Heart right ventricle (tissue), 16 donors: ENCODE measurements at places on chromosomes 7 and 10. TPM values are rescaled to one million over a fixed set of nuclear protein-coding genes. Genes with fewer than 3 reads are reported as not detected.

GRCh38 chr10:79400146-79401004, 45.0 kb downstream of the ZCCHC24 start:
- no peaks in the 10 kb centered on the region for H3K4me1 ChIP-seq
- H3K27me3 ChIP-seq: no peaks in the 10 kb centered on the region
- peak overlapping the region; percentile 90 for H3K27ac ChIP-seq
- peak; percentile 64 for DNase-seq
- no peak overlapping the region for H3K4me3 ChIP-seq
- no peaks in the 10 kb centered on the region for H3K36me3 ChIP-seq

DNA sequence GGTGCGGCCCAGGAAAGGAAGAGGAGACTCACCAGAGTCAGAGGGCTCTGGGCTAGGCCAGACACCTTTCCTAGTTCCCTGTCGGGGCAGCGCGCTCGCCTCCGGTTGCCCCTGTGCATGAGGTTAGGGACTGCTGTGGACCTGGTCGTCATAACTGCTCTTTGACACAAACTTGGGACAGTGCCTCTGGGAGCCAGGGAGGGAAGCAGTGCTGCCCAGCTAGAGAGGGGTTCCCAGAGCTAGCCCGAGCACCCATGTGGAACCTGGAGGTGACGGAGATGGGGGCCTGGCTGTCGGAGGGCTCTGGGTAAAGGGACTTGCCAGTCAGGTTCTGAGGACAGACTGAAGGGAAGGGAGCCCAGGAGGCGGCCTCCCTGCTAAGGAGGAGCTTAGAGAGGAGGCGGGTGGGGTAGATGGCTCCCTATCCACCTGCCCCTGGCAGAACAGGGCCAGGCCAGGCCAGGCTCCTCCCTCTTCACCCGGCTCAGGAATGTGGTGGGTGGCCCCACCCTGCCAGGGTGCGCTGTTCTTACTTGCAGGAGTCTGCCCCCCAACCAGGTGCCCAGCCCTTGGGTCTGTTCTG, 29.7 kb downstream of the AGAP3 start:
- H3K27ac ChIP-seq: peak overlapping the region; percentile 62
- H3K4me1 ChIP-seq: peaks cover 19% of the 10 kb centered on the region
- H3K27me3 ChIP-seq: no peaks in the 10 kb centered on the region
- DNase-seq: no peak
- peak overlapping the region; percentile 20 for H3K4me3 ChIP-seq

- H3K4me1 ChIP-seq: peaks cover 14% of the 10 kb centered on the region
- H3K36me3 ChIP-seq: peaks cover 5% of the 10 kb centered on the region
- H3K27ac ChIP-seq: no peak overlapping the region
- no peak for DNase-seq
- H3K4me3 ChIP-seq: no peak overlapping the region
Measured at GRCh38 chr7:90999989-91000979, 263.9 kb upstream of the FZD1 start.

GRCh38 chr7:79459381-79459780, 5.9 kb upstream of the MAGI2 start:
- no peaks in the 10 kb centered on the region for H3K27me3 ChIP-seq
- peaks cover 30% of the 10 kb centered on the region for H3K4me1 ChIP-seq
- no peak for DNase-seq
- H3K36me3 ChIP-seq: peaks cover 12% of the 10 kb centered on the region
- no peak overlapping the region for H3K4me3 ChIP-seq

DNA sequence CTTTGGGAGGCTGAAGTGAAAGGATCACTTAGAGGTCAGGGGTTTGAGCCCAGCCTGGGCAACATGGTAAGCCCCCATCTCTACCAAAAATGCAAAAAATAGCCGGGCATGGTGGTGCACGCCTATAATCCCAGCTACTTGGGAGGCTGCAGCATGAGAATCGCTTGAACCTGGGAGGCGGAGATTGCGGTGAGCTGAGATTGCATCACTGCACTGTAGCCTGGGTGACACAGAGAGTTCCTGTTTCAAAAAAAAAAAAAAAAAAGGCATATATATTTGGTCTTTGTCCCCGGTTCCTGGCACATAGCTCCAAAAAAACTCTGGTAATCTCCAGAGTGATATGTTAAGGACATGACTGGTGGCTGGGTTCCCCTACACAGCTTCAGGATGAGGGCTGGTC, 147.3 kb downstream of the SEC23IP start:
- no peaks in the 10 kb centered on the region for H3K27me3 ChIP-seq
- no peak overlapping the region for H3K27ac ChIP-seq
- DNase-seq: no peak
- no peaks in the 10 kb centered on the region for H3K4me1 ChIP-seq

DNA sequence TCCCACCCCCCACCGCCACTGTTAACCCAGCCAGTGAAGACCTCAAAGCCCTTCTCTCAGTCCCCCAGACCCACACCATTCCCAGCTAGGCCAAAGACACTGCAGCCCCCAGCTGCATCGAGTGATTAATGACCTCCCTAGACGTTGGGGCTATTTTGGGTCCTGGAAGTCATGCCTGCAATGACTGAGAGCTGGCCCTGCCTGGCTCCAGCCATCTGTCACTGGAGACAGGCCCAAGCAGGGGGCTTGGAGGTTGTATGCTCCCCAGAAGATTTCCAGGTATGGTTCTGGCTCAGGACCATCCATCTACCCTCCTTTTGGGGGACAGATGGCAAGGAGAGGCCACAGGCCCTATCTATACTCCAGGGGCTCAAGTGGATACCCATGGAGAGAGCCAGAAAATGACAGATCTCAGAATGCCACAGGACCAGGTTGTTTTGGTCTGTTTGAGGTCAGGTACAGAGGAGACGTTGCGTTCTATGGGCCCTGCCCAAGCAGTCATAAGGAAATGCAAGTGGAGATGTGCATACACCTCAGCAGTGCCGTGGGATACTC, 5.1 kb downstream of the KCNIP2 start:
- peaks cover 20% of the 10 kb centered on the region for H3K4me1 ChIP-seq
- no peaks in the 10 kb centered on the region for H3K27me3 ChIP-seq
- H3K27ac ChIP-seq: no peak overlapping the region

GRCh38 chr7:19102884-19103283, 14.6 kb downstream of the TWIST1 start:
- no peak overlapping the region for H3K4me3 ChIP-seq
- H3K4me1 ChIP-seq: peaks cover 19% of the 10 kb centered on the region

DNA sequence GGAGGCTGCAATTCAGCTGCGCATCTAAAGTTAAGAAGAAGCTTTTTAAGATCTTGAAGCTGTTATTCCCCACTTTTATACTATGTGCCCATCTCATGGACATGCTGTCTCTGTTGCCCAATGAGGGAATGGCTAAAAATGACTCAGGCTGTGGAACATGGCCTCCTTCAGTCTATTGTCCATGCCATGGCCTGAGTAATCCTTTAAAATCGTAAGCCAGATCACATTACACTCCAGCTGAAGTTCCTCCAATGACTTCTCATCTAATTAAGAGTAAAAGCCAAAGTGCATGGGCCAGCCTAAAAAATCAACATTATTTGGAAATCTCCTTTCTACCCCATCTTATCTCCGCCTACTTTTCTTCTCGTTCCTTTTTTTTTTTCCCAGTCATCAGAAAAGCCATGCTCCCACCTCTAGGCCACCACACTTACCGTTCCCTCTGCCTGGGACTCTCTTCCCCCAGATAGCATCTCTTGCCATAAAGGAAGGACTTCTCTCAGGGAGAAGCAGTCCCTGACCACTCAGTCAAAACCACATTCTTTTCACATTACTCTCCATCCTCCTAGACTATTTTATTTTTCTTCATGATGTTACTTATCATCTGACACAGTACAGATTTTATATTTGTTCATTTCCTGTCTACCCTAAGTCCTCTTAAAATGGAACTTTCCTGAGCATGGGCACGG, 337.4 kb downstream of the PRPF18 start:
- H3K27ac ChIP-seq: peak overlapping the region; percentile 29
- no peak overlapping the region for H3K4me3 ChIP-seq
- no peaks in the 10 kb centered on the region for H3K27me3 ChIP-seq
- no peak for DNase-seq

DNA sequence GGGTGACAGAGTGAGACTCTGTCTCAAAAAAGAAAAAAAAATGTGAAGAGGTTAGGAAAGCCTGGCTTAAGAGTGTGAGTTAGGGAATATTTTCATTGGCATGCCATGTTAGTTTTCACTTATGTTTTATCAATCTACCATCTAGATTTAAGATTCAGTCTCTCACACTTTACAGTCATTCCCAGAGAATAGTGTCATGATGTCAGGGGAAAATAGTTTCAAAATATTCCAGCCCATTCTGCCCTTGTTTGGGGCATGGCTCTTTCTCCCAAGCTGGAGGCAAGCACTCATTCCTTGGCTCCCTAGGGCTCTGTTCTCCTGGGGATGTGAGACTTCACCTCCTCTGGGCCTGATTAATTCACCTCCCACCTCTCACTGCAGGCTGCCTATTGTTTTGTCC, 331.5 kb downstream of the CXCL12 start:
- H3K4me1 ChIP-seq: no peaks in the 10 kb centered on the region
- H3K4me3 ChIP-seq: no peak overlapping the region
- no peak overlapping the region for H3K27ac ChIP-seq
- H3K36me3 ChIP-seq: no peaks in the 10 kb centered on the region

GRCh38 chr7:18685971-18686370, 190.4 kb downstream of the HDAC9 start:
- no peaks in the 10 kb centered on the region for H3K27me3 ChIP-seq
- H3K4me3 ChIP-seq: no peak overlapping the region
- no peaks in the 10 kb centered on the region for H3K4me1 ChIP-seq
- H3K27ac ChIP-seq: no peak overlapping the region
- DNase-seq: no peak

DNA sequence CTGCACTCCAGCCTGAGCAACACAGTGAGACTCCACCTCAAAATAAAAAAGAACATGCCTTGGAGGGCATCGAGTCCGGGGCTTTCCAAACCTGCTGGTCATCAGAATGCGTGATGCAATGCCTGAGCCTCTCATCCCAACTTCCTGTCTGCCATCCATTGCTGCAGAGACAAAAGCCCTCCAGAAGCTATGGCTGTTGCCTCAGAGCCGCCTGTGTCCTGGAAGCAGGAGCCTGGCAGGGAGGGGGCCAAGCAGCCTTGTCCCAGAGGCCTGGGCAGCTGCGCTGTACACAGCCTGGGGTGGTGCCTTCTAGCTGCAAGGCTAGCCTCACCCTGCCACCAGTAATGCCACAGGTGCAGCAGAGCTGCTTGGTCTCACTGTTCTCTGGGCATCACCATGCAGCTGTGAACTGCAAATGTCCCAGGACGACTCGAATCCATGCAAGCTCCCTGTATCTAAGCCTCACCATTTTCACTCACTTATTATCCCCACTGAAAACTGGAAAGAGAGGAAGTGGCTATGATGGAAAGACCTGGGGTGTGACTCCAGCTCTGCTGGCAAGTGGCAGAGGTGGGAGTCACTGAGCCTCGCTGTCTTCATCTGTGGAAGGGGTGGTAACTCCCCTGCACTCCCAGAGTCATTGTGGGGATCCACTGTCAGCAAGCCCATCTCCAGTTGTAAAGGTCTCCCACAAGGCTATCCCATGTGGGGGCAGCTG, 7.0 kb downstream of the ALOX5 start:
- no peaks in the 10 kb centered on the region for H3K36me3 ChIP-seq
- no peak overlapping the region for H3K4me3 ChIP-seq
- H3K4me1 ChIP-seq: no peaks in the 10 kb centered on the region
- H3K27ac ChIP-seq: no peak overlapping the region

DNA sequence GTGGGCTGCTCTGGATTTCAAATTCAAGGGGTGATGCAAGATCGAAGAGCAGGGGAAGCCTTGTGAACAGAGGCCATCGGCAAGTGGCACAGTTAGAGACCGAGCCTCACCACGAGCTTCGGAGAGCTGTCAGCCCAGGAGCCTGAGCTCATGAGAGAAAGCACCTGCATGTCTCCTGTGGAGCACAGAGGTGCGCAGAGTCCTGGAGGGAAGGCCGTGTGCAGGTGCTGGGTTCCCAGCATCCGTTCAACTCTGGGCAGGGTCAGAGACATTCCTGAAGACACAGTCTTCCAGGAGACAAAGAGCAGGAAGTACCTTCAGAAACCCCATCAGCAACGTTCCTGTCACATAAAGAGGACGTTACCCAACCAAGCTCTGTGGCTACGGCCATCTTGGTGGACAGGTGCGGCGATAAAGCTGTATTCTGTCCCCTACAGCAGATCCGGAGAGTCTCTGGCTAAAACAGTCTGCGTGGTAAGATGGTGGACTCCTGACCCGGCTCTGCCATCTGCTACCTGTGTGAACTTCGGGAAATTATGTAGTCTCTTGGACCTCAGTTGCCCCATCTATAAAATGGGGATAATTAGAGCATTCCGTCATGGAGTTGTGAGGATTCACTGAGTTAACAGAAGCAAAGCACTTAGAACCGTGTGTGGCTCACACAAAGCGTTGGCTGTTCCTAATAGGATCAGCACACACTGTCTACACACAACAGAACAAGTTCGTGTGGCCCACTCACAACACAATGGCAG, 40.6 kb downstream of the NOD1 start:
- peaks cover 28% of the 10 kb centered on the region for H3K4me1 ChIP-seq
- H3K27me3 ChIP-seq: no peaks in the 10 kb centered on the region
- peaks cover 35% of the 10 kb centered on the region for H3K36me3 ChIP-seq
- no peak overlapping the region for H3K27ac ChIP-seq

DNA sequence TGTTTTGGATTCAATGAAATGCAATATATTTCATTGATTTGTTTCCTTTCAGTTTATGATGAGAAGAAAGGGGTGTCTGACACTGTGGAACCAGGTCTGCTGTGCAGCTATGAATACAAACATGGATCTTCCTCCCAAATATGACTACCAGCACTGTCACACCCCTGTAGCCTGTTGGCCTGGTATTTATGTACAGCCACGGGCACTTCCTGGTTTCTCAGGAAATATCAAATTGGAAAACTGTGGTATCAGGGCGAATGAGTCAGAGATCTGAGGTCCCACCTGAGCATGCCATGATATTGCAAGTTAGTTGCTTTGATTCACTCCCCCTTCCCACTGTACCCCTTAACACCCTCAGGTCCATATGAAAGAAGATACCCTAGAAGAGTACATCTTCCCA, 87.8 kb downstream of the DNMBP start:
- no peak overlapping the region for H3K4me3 ChIP-seq
- DNase-seq: no peak
- no peak overlapping the region for H3K27ac ChIP-seq
- no peaks in the 10 kb centered on the region for H3K27me3 ChIP-seq
- H3K4me1 ChIP-seq: peaks cover 30% of the 10 kb centered on the region

DNA sequence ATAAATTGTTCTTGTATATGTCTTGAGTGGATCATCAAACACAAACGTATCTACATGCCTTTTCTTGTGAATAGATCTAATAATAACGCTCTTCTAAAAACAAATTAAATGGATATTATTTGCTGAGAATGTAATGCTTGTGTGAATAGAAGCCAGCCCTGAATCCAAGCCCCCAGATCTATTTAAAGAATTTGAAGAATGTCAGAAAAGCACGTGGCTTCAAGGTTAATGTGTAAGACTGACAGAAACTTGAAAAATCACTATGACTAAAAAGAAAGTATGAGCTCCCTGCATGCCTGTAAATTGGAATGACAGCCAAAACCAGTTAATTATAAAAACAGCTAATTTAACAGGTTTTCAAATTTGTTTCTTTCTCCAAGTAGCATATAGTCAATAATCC, 43.2 kb upstream of the ATRNL1 start:
- H3K4me1 ChIP-seq: no peaks in the 10 kb centered on the region
- H3K4me3 ChIP-seq: no peak overlapping the region
- H3K36me3 ChIP-seq: no peaks in the 10 kb centered on the region
- DNase-seq: no peak
- H3K27ac ChIP-seq: no peak overlapping the region

The ADAMTS14 gene
- 0.13 TPM for polyA plus RNA-seq

The APBB1IP gene
- 1.7 TPM for polyA plus RNA-seq

The GNGT1 gene
- polyA plus RNA-seq: not detected

The MALRD1 gene
- polyA plus RNA-seq: 0.29 TPM

The MKI67 gene
- polyA plus RNA-seq: 0.09 TPM

The CLDN4 gene
- polyA plus RNA-seq: 0.03 TPM
